Adrenal gland (tissue), 19 donors: ENCODE measurements at places on chromosomes 5 and 9. TPM values are rescaled to one million over a fixed set of nuclear protein-coding genes. Genes with fewer than 3 reads are reported as not detected.

The SPATA31C1 gene
- not detected for total RNA-seq

The FBN2 gene
- total RNA-seq, result 46.4 TPM

DNA sequence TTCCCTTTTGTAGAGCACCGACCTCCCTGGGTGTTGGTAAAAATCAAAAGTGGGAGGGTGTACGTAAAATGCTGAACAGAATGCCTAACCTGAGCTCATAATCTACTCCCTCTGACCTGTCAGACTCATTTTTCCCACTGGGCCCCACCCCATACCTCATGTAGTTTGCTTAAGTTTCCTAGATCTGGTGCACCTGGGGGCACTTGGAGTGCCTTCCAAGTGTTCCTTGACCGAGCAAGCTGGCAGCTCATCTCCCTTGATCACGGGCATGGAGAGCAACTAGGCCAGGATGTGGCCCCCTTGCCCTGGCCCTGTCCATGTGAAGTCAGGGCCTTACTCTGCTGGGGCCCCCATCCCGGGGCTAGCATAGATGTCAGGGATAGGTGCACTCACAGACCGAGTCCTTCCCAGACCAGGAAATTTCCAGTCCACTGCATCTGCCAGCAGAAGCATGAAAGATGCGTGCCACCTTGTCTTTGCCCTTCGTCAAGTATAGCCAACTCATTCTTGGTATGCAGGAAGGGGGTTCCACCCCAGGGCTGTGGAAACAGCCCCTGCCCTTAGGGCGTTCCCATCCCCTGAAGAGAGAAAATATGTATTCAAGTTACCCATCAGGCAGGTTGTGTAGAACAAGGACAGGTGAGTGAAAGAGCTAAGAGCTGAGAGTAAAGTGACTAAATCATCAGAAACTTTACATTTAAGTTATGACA is 41.9 kb downstream of the SLC22A5 start:
- no peak overlapping the region for H3K4me3 ChIP-seq
- no peaks in the 10 kb centered on the region for H3K36me3 ChIP-seq
- H3K27ac ChIP-seq, result peak overlapping the region; percentile 89
- H3K4me1 ChIP-seq, result peaks cover 40% of the 10 kb centered on the region
- H3K27me3 ChIP-seq, result no peaks in the 10 kb centered on the region
- DNase-seq, result no peak

GRCh38 chr9:38707885-38708637 is 11.9 kb downstream of the FAM240B start:
- no peak overlapping the region for H3K27ac ChIP-seq
- no peak for DNase-seq
- no peaks in the 10 kb centered on the region for H3K36me3 ChIP-seq
- no peaks in the 10 kb centered on the region for H3K4me1 ChIP-seq

- H3K36me3 ChIP-seq, result no peaks in the 10 kb centered on the region
- no peaks in the 10 kb centered on the region for H3K4me1 ChIP-seq
These were observed 424.9 kb downstream of the IRX2 start for GRCh38 chr5:2326601-2327000.

DNA sequence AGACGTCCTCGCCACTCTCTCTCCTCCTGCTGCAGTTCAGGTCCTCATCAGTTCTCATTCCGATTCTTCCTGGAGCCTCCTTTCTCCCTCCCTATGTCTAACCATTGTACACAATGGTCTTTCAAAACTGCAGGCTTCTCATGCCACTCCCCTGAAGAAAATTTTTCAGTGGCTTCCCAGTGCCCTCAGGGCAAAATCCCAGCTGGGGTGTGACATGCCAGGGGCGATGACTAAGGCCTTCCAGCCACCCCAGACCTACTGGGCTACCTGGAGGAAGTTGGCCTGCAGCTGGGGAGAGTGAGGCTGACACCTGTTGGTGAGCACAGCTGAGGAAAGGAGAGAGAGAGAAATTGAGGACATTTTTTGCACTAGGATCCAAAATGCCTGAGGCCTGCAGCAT is 65.2 kb downstream of the SREK1 start:
- DNase-seq, result no peak
- no peaks in the 10 kb centered on the region for H3K36me3 ChIP-seq
- no peak overlapping the region for H3K27ac ChIP-seq
- H3K4me1 ChIP-seq, result no peaks in the 10 kb centered on the region

GRCh38 chr5:80712919-80713318 is 58.1 kb upstream of the DHFR start:
- H3K4me3 ChIP-seq, result no peak overlapping the region
- DNase-seq, result no peak
- no peaks in the 10 kb centered on the region for H3K27me3 ChIP-seq
- H3K4me1 ChIP-seq, result no peaks in the 10 kb centered on the region
- H3K27ac ChIP-seq, result no peak overlapping the region
- no peaks in the 10 kb centered on the region for H3K36me3 ChIP-seq

DNA sequence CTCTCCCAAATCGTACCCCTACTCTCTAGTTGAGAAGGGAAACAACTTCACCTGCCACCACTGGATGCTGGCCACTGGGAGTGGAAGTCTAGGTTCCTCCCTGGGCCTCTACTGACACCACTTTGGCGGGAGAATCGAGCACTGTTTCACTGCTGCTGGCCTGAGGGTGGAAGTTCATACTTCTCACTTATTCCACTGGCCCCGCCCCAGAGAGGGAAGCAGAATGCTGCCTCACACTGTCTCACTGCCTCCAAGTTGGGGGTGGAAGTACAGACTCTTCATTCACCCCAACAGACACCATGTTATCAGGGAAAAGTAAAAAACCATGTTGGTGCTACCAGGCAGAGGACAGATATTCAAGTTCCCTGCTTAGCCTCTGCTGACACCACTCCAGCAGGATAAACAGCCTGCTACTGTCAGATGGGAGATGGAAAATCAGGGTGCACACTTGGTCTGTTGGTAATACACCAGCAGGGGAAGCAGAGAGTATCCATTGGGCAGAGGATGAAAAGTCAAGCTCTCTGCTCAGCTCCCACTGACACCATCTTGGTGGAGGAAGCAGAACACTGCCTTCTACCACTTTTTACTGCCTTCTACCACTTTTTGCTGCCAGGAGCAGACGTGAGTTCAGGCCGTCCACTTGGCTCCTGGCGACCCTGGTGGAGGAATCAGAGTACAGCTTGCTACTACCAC is 159.4 kb downstream of the SIL1 start:
- H3K4me3 ChIP-seq, result no peak overlapping the region
- no peaks in the 10 kb centered on the region for H3K27me3 ChIP-seq
- no peaks in the 10 kb centered on the region for H3K4me1 ChIP-seq
- DNase-seq, result no peak

GRCh38 chr9:121861501-121862180 is 210.2 kb downstream of the DAB2IP start:
- no peaks in the 10 kb centered on the region for H3K4me1 ChIP-seq
- DNase-seq, result peak; percentile 70
- H3K4me3 ChIP-seq, result no peak overlapping the region
- H3K36me3 ChIP-seq, result no peaks in the 10 kb centered on the region
